Activated CD8-positive, alpha-beta memory T cell treated with anti-CD3 and anti-CD28 coated beads, Interleukin-2, amount 50 U/mL, for 4 hours (primary cell): ENCODE measurements at places on chromosomes 5 and 9.

DNA sequence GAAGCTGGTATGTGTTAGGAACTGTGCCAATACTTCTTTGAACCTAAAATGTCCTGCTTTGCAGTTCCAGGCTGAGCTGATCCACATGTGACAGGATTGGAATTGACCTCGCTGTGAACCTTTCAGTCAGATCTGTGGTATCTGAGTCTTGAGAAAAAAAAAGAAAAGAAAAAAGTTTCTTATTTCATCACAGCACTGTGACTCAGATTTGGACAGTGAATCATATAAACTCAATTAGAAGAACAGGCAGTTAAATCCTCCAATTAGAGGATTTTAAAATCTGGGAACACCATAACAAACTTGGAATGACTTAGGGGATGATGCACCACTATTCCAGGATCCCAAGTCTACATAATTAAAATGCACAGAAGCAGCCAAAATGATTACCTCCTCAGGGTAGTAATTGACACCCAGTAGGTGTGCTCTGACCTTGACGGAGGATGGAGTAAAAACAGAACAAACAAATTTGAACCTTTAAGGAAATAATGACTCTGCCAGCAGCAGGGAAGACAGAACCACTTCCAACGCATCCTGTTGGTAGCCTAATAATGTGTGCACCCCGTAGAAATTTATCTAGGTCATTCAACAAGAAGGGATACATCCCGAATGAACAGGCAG, 57.8 kb upstream of the RAI14 start:
- no peak for DNase-seq

DNA sequence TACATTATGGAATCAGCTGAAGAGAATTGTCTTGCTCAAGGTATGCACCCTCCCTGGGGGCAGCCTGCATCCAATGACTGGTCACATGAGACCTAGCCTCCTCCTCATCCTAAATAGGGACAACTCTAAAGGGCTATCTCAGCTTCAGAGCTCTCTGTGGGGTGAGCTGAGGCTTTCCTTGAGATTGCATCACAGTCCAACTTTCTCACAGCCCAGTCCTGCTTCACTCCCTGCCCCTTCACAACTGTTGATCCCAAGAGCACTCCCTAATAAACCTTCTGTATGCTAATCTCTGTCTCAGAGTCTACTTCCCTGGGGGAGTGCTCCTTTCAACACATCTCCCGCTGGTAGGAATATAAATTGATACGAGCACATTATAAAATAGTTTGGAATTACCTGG, 44.1 kb upstream of the ERBIN start:
- DNase-seq, result no peak

DNA sequence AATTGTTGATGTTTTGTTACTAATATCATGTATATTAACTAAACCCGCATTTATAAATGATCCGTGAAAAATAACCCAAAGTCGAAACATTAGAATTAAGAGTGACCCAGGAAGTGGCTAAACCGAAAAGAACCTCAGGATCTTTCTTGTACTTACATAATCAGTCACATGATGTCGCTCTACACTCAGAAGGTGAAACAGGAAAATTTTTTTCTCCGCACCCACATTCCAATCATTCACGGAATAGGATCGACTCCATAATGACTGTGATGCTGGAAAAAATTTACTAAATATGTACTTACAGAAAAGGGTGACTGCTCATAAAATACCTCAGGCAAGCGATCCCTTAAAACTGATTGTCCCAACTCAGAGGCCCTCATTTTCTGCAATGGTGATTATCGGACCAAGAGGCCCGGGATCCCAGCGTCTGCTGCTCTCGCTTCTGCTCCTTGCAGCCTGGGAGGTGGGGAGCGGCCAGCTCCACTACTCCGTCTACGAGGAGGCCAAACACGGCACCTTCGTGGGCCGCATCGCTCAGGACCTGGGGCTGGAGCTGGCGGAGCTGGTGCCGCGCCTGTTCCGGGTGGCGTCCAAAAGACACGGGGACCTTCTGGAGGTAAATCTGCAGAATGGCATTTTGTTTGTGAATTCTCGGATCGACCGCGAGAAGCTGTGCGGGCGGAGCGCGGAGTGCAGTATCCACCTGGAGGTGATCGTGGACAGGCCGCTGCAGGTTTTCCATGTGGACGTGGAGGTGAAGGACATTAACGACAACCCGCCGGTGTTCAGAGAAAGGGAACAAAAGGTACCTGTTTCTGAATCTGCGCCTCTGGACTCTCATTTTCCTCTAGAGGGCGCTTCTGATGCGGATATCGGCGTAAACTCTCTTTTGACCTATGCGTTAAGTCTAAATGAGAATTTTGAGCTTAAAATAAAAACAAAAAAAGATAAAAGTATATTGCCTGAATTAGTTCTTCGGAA, at the start of gene PCDHA12:
Gene PCDHA12, plus strand, starts transcription at position 224 of the 981 bp plus-strand sequence. Its CDS starts 165 bp downstream, at position 389.
- no peak for DNase-seq

DNA sequence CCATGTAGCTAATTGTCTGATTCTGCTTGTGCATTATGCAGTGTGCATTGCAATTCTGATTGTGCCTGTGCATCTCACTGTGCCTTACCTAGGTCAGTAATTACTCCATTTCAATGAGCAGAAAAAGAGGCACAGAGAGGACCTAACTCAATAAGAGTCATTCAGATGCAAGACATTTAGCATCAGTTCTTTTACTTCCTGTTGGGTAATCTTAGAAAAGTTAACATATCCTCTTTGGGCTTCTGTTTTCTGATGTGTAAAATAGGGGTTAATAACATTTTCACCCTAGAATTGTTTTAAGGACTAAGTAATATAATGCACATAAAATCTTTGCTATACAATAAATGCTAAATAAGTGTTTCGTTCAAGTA, 7.0 kb upstream of the DCTN4 start:
- no peak for DNase-seq

GRCh38 chr5:75711151-75711550, 6.1 kb downstream of the POC5 start:
- no peak for DNase-seq
